ENCODE measurements at places on chromosomes 1 and 21. TPM values are rescaled to one million over a fixed set of nuclear protein-coding genes. Genes with fewer than 3 reads are reported as not detected.

Gene LRRC8C
- 6.5 TPM for total RNA-seq

Gene AXDND1
- total RNA-seq = 3.6 TPM

Gene S1PR1
- not detected for total RNA-seq

Gene MEX3A
- 21.0 TPM for total RNA-seq

Gene SCYL3
- total RNA-seq = 10.2 TPM

DNA sequence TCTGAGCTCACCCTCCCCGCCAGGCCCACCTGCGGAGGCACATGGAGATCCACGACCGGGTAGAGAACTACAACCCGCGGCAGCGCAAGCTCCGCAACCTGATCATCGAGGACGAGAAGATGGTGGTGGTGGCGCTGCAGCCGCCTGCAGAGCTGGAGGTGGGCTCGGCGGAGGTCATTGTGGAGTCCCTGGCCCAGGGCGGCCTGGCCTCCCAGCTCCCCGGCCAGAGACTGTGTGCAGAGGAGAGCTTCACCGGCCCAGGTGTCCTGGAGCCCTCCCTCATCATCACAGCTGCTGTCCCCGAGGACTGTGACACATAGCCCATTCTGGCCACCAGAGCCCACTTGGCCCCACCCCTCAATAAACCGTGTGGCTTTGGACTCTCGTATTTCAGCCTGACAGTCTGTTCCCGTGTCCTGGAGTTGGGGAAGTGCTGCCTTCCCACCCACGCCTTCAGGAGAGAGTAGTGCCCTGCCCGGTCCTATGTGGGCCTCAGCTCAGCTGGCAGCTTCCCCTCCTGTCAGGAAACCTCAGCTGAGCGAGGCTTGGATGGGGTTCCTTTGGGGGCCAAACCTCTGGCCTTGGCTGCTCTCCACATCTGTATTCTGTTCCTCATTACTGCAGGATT, 9.2 kb downstream of the ZBTB48 start:
- DNase-seq = no peak

GRCh38 chr1:217026531-217026930, 303.3 kb upstream of the ESRRG start:
- DNase-seq = no peak

DNA sequence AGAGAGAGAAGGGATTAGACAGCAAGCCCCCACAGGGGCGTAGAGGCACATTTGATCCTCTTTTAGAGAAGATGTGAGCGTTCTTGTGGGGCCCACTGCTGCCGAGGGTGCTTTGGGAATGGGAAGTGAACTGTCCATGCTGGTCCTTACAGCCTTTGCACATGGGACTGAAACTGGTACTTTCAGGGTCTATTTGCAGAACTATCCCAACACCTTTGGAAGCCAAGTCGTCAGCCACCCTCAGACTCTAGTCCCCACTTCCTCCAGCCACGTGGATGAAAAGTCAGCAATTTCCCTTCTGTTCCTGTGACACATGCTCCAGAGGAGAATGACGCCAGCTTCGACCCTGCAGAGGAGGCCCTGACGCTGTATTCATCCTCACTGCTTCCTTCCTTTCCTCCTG, 2.6 kb upstream of the RAB7B start:
- DNase-seq = no peak

GRCh38 chr1:171780583-171781175, 781 bp upstream of the METTL13 start:
- DNase-seq = no peak

GRCh38 chr1:196733091-196733970, 41.3 kb upstream of the CFHR3 start:
- DNase-seq = no peak

- peak; percentile 33 for DNase-seq
Observed at GRCh38 chr1:40653851-40654537, 11.5 kb downstream of the RIMS3 start.

DNA sequence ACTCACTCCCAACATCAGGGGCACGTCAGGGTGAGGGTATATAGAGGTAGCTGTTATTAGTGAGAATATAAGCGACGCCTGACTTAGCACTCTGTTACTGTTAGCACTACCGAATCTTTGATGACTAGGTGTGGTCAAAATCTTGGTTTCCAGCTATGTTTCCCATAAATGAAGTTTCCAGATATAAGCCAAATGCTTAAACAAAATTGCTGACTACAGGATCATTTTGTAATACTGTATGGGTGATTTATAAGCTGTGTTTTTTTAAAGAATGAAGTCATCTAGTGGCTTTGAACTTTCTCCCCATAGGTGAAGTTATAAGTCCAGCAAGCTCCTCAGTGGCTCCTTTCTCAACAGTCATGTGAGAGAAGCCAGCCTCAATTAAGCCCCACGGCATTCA, 23.7 kb downstream of the KCNJ15 start:
- DNase-seq = no peak

DNA sequence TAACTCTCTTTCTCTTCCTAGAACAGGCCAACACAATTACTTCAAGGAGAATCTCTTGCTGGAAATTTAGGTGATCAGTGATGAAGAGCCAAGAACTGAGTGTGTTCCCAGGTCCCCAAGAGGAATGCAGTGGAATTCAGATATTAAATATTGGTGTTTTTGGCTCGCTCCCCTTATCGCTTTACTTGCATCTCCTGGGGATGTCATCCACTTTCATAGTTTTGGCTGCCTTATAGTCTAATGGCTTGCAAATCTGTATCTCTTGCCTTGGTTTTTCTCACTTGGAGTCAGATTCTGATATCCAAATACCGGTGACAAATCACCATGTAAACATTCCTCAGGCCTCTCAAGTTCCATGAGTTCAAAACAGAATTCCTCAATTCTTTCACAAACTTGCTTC, 151.0 kb upstream of the C1orf87 start:
- DNase-seq = no peak

DNA sequence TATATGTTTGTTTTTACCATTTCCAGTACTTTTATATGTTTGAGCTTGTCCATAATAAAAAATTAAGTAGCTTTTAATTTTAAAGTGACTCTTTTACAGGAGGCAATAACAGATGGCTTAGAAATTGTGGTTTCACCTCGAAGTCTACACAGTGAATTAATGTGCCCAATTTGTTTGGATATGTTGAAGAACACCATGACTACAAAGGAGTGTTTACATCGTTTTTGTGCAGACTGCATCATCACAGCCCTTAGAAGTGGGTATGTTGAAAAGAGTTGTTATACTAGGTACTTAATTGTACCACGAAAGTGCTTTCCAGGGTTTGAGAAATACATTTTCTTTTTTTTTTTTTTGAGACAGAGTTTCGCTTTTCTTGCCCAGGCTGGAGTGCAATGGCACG, 46.1 kb downstream of the RNF2 start:
- no peak for DNase-seq

- no peak for DNase-seq
Observed at GRCh38 chr1:207911856-207912760, 1.2 kb upstream of the CD34 start.

GRCh38 chr1:75482951-75483350, 128.0 kb downstream of the SLC44A5 start:
- DNase-seq = no peak

GRCh38 chr1:3440300-3440681, 14.2 kb upstream of the ARHGEF16 start:
- no peak for DNase-seq

- DNase-seq = no peak
Observed at GRCh38 chr1:14841951-14842350, 243.5 kb downstream of the KAZN start.

GRCh38 chr1:230009611-230010313, 57.3 kb upstream of the GALNT2 start:
- no peak for DNase-seq

DNA sequence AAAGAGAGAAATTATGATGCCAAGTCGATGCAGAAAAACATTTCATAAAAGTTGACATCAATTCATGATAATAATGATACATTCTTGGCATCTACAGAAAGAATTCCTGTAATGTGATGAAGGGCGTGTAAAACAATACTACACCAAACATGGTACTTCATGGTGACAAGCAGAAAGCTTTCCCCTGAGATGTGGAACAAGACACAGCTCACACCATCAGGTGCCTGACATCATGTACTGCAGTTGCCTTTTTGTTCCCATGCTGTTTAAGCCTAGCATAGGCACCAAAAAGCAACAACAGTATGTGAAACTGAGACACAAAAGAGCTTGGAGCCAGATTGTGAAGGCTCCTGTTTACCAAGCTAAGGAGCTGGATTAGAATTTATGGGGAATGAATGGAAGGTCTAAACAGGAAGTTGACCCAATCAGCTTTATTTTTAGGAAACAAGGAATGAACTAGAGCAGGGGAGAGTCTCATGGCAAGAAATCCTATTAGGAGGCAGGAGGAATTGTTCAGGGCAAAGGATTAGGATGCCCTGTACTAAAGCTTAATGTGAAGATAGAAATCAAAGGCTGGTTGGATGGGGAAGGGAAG, 67.2 kb downstream of the SYDE2 start:
- no peak for DNase-seq

DNA sequence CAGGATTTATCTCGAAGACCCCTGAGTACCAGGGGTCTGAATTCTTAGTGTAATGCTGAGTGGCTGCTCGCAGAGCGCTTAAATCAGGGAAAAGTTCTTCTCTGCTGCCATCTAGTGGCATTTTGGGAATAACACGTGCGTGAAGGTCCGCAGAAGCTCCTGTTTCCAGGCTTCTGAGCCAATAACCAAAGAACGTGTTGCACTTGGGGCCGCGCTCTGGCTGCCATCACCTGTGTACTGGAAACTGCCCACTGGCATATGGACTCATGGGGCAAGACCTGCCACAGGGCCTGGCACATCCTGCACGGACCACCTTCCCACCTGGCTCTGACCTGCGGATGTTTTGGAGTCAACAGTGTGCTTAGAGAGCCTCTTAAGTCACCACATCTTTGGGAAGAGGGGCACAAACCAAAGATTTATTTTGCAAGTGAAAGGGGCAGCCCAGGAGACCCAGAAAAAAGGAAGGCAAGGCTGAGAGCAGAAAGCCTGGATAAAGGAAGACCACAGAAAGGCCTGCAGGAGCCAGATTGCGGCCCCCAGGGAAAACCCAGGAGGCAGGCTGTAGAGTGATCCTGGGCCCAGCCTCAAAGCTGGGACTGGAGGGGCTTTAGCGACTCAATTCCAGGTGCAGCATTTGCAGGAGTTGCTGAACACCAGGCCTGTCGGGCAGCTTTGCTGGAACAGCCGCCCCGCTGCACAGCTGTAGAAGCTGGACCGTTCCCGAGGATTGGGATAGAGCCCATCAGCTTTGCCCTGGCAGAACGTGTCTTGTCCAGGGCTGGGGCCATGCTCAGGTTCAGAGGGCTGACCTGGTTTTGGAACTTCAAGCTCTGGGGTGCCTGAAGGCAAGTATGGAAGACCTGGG, 13.0 kb downstream of the CHIT1 start:
- peak; percentile 94 for DNase-seq

- no peak for DNase-seq
Observed at GRCh38 chr1:116107371-116107770, 3.8 kb upstream of the MAB21L3 start.

- no peak for DNase-seq
Observed at GRCh38 chr1:7526196-7526866, 244.8 kb upstream of the VAMP3 start.

DNA sequence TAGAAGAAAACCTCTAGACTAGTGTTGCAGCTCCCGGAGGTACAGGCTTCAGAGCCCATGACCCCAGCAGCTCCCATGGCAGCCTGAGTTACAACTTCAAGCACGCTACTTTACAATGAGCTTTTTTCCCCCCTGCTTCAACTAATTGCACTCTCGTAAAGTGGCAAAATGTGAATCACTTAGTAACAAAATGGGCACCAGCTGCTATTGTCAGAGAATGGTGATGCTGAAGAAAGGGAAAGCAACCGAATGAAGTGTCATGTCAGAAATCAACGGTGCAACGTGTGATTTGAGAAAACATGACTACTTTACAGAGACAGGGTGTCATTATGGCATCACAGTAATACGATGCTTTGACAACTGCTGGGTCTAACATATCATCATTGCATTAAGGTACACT, 40.5 kb downstream of the ESRRG start:
- no peak for DNase-seq

DNA sequence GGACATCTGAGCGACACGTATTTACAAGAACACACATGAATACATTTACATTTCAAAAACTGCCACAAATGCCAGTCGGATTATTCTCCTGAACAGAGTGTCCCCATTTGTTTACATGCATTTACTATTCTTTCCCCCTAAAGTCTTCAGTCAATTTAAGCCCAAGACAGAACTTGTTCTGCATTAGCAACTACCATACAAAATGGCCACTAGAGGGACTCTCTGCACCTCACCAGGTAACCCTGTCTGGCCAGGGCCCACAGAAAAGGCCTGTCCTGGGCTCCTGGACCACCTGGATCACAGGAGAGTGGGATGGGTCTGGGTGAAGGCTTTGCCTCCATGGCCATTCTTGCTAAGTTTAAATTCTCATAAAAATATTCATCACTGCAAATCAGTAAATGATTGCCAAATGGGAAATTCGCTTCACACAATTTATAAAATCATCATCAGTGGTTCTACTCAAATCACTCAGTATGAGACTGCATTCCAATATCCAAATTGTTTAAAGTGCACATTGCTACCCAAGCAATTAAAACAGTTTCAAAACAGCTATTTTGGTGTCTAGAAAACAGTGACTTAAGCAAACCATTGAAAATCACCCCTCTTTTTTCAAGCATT, 12.5 kb upstream of the GUCA2A start:
- peak; percentile 74 for DNase-seq

DNA sequence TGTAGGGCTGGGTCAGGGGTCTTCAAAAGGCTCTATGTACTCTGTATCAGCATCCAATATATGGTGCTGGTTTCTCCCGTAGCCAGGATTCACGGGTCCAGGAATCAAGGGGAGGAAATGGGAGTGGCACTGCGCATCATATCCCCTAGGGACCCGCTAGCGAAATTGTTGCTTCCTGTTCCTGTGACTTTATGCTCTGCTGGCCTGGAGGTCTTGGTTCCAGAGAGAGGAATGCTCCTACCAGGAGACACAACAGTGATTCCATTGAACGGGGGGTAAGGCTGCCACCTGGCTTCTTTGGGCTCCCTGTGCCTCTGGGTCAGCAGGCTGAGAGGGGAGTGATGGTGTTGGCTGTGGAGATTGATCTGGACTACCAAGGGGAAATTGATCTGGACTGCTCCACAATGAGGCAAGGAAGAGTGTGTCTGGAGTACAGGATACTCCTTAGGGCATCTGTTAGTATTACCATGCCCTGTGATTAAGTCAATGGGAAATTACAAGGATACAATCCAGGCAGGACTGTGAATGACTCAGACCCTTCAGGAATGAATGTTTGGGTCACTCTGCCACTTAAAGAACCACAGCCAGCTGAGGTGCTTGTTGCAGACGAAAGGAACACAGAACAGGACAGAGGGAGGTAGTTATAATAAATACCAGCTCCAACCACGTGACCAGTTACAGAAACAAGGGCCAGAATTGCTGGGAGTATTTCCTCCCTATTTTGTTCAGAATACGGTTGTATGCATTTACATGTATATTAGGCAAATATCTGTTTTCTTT, 10.2 kb downstream of the SPSB1 start:
- no peak for DNase-seq

Data from G401 (cell line).